Stimulated activated CD4-positive, alpha-beta T cell treated with anti-CD3 and anti-CD28 coated beads, TNF-alpha, amount 100 ng/mL, for 4 hours (primary cell): ENCODE measurements at places on chromosomes 12 and 14.

GRCh38 chr14:80491131-80491530 is 279.8 kb upstream of the DIO2 start:
- DNase-seq: no peak

DNA sequence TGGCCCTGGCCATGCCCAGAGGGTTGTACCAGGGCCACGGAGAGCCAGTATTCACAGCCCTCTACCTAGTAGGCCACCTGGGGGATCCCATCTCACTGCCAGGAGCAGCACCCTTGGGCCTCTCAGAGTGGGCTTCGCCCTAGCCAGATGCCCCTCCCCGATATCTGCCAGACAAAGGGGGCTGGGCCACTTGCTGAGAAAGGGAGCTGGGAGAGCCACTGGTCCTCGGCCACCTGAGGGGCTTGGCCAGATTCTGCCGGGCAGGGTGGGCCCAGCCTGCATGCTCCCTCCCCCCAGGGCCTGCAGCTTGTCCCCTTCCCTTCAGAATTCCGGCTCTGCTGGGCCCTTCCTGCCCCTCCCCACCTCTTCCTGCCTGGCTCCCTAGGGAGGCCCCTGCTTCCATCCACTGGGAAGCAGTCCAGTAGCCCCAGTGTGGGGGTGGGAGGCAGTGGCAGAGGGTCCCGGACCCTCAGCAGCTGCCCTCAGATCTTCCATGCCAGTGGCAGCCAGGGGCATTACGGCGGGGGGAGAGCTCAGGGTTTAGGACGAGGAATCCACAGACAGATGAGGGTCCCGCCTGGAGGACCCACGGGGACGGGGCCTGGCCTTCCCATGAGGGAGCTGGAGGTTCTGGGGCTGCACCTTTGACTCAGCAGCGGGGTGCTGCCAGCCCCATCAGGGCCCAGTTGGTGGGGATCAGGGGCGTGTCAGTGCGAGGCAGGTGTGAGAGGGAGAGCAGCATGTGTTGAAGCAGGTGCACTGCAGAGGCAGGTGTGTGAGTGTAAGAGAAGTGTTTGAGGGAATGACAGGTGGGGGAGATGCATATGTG is 2.4 kb downstream of the CRIP2 start:
- DNase-seq: no peak

DNA sequence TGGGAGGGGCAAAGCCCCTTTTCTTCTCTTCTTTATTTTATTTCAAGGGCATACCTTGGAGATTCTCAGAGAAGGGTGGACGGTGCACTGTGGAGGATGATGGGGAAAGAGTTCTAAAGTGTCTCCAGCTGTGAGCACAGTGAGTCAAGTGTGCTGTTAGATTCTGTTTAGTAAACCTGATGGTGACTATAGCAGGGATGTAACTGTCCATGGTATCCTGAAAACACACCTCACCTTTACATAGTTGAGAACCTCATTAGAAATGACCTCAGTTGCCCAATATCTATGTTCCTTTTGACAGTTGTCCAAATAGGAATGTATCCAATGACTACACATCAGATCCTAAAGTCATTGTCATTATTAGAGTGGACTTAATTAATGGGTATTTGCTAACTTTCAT is 38.0 kb downstream of the CNTN1 start:
- no peak for DNase-seq

DNA sequence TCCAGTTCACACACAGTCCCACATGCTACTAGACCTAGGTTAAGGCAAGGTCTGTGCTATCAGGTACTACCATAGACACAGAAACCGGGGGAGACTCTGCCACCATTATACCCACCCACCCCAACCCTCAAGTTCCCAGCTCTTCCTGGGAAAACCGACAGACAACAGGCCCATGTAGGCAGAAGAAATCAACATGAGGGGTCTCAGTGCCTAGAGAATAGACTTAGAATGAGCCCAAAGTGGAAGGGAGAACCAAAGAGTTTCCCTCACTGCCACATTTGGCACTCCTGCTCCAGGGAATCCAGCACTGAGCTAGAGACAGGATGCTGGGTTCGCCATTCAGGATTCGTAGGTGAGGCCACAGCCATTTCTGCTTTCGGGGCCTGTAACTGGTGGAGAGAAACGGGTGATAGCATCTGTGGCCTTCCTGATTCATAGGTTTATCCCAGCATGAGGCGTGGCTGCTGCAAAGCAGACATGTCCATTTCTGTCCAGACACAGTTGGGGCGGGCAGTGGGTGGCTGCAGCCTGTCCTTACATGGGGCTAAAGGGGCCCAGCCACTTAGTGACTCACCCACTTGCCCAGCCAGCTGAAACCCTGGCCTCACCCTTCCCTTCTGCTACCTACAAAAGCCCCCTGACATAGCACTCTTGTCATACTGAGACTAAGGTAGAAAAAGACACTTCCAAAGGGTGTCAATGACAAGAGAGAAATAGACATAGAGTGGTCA is 69.4 kb downstream of the IRF2BPL start:
- no peak for DNase-seq

GRCh38 chr14:103698380-103699260 is 16.6 kb downstream of the XRCC3 start:
- DNase-seq: no peak

DNA sequence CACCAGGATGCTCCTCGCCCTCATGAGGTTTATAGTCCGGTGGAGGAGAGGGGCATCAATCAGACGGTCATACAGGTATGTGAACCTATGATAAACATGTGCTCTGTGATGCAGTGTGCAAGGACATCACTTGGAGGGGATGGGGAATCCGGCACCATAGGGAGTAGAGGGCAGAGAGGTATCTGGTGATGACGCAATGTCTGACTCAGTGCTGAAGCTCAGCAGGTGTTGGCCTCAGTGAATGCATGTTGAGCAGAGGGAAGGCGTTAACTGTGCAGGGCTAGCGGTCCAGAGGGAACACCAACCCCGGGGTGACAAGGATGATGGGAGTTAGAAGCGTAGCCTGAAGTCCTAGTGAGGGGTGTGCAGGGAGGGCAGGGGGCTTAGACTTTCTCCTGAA is 200.9 kb downstream of the TMEM132C start:
- no peak for DNase-seq

GRCh38 chr12:62484233-62484632 is 17.6 kb downstream of the MON2 start:
- DNase-seq: no peak

DNA sequence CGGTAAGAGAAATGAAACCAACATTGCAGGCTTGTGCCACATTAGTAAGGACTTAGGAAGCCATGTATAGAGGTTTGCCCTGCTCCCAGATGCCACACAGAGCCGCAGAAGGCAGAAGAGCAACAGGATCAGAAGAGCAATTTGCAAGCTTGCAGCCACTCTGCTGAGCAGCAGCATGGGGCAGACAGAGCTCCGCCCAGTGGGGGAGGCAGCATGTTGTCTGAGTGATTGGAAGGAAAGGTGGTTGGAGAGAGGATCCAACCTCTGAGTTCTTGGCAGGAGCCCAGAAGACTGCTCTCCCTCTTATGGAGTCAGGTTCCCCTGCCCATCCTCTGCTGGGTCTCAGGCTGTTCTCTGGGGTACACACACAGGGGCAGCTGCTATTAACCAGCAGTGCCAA is 2.3 kb upstream of the KRT6A start:
- no peak for DNase-seq

DNA sequence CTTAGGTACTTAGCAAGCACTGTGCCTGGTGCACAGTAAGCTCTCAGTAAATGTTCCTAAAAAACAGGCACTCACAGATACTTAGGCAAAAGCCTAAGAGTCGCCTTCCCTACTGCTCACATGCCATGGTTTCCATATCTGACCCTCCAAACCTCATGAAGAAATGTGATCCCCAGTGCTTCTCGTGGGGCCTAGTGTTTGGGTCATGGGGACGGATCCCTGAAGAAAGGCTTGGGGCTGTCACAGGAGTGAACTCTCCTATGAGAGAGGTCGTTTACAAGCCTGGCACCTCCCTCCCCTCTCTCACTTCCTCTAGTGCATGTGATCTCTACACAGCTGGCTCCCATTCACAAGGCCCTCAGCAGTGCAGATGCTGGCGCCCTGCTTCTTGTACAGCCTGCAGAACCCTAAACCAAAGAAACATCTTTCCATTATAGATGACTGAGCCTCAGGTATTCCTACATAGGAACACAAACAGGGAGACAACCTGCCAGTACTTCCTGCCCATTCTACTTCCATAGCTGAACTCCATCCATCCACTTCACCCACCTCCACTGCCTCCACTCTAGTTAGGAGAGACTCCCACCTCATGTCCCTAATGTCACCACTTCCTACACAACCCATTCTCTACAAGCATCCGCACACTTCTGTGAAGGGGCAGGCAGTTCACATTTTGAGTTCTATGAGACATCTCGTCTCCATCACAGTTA is 2.9 kb downstream of the SLC15A4 start:
- no peak for DNase-seq

GRCh38 chr14:52827426-52827825 is 36.0 kb upstream of the GNPNAT1 start:
- no peak for DNase-seq

DNA sequence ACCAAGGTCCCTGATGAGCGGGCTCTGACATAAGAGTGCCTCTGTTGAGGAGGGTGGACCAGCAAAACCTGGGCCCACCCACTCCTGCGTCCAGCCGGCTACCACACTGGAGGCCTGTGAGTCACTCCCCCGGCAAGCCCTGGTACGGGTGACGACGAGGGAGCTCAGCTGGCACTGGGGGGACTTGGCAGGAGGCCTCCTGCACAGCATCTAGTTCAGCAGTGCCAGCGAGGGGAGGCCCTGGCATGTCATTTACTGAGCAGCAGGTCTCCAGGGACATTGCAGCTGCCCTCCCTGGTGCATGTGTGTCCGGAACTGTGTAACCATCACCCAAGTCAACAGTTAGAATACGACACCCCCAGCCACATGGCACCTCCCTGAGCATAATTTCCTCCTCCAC is 24.4 kb downstream of the CD9 start:
- no peak for DNase-seq

- no peak for DNase-seq
Measured at GRCh38 chr12:40034156-40034555, 71.7 kb downstream of the SLC2A13 start.

GRCh38 chr12:6555018-6555691 is 687 bp downstream of the IFFO1 start:
- no peak for DNase-seq

DNA sequence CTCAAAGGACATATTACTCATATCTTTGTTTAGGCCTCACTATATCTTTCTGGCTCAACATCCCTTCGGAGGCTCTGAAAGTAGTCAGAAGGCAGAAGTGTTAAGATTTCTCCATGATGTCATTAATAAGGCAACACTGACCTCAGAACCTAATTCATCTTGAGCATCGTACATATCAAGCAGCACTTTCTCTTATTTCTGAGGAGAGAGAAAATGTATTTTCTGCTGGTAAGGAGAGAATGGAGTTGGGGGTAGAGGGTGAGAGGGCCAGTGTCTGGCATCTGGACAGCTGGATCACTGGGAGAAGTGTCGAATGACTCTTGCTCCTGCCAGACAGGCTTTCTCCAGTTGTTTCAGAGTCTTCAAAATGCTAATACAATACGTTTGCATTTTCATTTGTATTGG is 213.2 kb upstream of the PRICKLE1 start:
- no peak for DNase-seq
